NCI-H510A (cell line): ENCODE measurements at places on chromosomes 11 and 22.

GRCh38 chr11:104995001-104995408, 26.6 kb upstream of the CASP4 start:
- DNase-seq: peak; percentile 73

DNA sequence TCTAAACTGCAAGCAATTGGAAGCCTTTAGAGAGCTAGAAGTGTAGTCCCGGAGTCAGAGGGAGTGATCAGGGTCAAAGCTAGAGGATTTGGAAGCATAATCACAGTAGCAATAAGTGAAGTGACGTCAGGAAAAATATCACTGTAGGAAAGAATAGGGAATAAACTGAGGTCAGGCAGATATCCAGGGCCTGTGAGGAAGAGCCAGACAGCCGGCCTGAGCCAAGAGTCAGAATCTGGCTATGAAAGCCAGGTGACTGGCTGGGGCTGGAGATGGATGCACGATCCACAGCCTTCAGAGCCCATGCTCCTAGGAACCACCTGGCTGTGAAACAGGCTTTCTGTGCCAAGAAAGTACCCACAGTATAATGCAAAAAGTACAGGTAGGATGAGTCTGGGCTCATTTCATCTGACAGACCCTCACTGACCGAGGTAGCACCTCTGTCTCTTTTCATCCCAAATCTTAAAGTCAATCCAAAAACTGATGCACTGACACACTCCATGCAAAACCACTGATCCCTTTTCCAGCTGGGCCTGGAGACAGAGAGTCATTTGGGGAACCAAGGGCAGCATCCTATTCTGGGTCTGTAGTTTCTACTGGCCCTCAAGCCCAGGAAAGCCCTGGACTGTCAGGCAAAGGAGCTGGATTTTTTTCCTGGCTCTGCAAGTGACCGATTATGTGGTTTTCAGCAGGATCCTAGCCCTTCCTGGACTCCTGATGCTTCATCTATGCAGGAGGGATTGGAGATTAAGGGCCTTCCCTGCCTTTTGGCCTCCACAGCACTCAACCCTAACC, 21.3 kb downstream of the TRIM66 start:
- DNase-seq: no peak

GRCh38 chr11:66172146-66172545, 96.3 kb upstream of the RAB1B start:
- no peak for DNase-seq

DNA sequence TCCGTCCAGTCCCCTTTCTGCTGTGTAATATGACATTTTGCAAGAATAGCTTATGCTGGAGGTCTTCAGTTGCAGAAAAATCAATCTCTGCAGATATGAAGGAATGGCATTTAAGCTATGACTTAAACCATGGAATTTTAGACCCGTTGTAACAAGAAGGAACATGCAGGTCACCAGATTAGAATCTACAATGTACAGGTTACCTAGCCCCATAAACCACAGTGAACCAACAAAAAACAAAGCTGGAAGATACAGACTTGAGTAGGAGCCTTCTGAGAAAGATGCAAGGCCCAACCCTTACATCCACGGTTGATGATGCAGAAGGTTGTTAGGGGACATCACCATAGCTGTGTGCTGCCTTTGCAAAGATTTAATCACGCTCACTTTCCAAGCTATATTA, 132.5 kb downstream of the WT1 start:
- no peak for DNase-seq

GRCh38 chr11:64358907-64359711, at the start of gene RPS6KA4:
TSS of gene RPS6KA4 (plus strand) at chr11:64359162. CDS start at chr11:64359236, 74 bp downstream.
- peak; percentile 59 for DNase-seq

- no peak for DNase-seq
These were observed 2.9 kb upstream of the GGT5 start for GRCh38 chr22:24247564-24248344.

GRCh38 chr11:9396752-9397151, 12.3 kb downstream of the IPO7 start:
- DNase-seq: no peak
